ENCODE measurements at places on chromosomes 1 and 21. TPM values are rescaled to one million over a fixed set of nuclear protein-coding genes. Genes with fewer than 3 reads are reported as not detected.
A peak's percentile ranks its signal among the peaks of the same experiment; 100 is the strongest.

DNA sequence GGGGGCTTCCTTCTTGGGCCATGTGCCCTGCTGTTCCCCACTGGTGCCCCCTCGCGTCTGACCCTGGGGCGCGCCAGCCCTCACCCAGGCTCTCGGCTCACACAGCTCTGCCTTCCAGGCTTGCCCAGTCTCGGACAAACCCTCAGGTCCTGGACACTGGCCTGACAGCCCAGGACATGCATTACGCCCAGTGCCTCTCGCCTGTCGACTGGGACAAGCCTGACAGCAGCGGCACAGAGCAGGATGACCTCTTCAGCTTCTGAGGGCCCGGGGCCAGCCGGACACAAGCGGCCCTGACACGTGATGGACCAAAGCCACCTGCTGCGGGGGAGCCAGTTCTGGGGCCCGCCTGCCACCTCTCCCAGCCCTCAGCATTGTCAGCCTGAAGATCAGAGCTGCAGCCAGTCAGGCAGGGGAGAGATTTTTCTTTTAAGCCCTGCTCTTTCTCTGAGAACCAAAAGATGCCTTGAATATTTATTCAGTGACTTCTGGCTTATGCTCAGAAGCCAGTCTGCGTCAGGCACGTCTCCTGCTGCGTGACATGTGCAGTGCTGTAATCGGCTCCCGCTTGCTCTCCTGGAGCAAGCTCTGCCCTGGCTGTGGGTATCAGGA lies 23.4 kb downstream of the LDLRAP1 start:
- peak; percentile 48 for DNase-seq

DNA sequence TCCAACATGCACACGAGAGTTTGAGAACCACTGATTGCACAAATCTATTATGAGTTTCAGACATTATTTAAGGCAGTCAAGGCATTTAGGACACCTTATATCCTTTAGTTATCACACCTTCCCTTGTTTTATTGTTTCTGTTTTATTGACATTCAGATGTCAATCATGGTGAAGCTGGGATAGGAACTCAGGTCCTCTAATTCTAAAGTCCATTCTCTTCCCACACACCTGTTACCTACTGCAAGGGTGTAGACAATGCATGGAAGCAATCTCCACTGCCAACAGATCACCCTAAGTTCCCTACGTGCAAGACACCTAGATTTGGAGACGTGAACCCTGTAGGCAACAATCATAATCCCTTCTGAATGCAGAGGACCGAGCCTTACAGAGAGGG lies 2.6 kb downstream of the IGSF3 start:
- DNase-seq = no peak

The SLC25A34 gene
- 4.1 TPM for total RNA-seq

The TMEM82 gene
- not detected for total RNA-seq

The OR2T11 gene
- not detected for total RNA-seq

All from glutamatergic neuron (in vitro differentiated cells).